ENCODE measurements at places on chromosomes 1 and 21.
A peak's percentile ranks its signal among the peaks of the same experiment; 100 is the strongest.

DNA sequence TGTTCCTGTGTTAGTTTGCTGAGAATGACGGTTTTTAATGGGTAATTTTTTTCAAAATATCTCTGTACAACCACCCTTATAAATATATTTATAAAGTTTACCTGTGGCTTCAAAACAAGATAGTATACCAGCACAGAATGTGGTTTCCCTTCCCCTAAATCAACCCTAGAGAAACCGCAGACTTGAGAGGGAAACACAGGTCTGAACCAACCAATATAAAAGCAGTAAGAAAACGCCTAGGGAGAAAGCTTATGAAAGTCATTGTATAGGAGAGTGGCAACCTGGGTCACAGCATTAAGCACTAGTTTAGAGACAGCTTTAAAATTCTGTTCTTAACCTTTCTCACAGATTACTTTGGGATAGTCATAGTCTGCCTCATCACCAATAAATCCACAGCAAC, 180.6 kb upstream of the LHX8 start:
- no peak for DNase-seq

- no peak for DNase-seq
Observed at GRCh38 chr1:11610629-11611180, 43.5 kb downstream of the FBXO2 start.

GRCh38 chr1:206834217-206834616, 31.2 kb upstream of the IL20 start:
- no peak for DNase-seq

GRCh38 chr1:184298440-184299405, 88.1 kb upstream of the C1orf21 start:
- no peak for DNase-seq

- DNase-seq: peak; percentile 33
Observed at GRCh38 chr1:67489643-67490042, 59.4 kb upstream of the SERBP1 start.

DNA sequence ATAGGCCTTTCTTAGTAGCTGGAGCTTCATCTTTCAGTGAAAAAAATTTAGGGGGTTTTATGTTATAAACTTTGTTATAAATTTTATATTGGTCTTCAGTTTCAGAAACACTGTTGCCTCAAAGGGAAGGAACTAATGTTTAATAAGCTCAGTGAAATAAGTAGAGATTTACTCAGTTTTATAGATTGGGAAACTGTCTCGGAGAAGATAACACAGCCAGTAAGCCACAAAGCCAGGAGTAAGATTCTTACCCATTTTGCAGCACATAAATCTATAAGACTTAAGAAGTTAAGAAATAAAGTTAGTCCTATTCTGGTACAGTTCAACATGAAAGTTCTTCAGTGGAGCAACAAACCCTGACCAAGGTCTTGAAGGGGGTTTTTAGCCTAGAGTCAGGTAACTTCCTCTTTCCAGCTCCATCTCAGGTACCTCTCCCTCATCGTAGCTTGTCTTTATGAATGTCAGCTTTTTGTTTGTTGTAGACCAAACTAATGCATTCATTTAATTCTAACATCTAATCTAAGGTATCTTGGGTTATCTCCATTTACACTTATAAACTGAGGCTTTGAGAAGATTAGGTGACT, 3.3 kb downstream of the KPNA6 start:
- no peak for DNase-seq

DNA sequence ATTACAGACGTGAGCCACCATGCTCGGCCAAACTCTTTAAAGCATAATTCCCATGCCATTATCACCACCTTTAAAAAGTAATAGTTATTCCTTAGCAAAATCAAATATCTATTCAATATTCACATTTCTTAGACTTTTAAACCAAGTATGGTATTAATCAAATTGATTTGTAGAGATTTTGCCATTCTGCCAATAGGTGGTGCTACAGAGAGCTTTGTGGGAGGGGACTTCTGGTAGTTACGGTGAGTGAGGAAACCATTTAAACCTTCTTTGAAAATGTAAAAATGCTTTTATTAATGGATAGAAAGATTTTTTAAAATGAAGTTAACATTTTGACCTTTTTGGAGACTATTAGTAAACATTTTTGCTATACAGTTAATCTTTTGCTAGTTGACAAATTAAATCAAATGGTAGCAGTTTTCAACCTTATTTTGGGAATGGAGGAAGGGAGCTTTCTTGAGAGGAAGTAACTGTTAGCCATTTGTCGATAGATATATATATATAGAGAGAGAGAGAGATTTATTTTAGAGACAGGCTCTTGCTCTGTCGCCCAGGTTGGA, 19.3 kb downstream of the IARS2 start:
- DNase-seq: peak; percentile 45

GRCh38 chr1:218699421-218699820, 354.3 kb downstream of the TGFB2 start:
- peak; percentile 26 for DNase-seq

- no peak for DNase-seq
Observed at GRCh38 chr1:109768820-109769219, 5.1 kb upstream of the EPS8L3 start.

- DNase-seq: peak; percentile 21
Observed at GRCh38 chr1:81149649-81150325, 650.9 kb upstream of the ADGRL2 start.

DNA sequence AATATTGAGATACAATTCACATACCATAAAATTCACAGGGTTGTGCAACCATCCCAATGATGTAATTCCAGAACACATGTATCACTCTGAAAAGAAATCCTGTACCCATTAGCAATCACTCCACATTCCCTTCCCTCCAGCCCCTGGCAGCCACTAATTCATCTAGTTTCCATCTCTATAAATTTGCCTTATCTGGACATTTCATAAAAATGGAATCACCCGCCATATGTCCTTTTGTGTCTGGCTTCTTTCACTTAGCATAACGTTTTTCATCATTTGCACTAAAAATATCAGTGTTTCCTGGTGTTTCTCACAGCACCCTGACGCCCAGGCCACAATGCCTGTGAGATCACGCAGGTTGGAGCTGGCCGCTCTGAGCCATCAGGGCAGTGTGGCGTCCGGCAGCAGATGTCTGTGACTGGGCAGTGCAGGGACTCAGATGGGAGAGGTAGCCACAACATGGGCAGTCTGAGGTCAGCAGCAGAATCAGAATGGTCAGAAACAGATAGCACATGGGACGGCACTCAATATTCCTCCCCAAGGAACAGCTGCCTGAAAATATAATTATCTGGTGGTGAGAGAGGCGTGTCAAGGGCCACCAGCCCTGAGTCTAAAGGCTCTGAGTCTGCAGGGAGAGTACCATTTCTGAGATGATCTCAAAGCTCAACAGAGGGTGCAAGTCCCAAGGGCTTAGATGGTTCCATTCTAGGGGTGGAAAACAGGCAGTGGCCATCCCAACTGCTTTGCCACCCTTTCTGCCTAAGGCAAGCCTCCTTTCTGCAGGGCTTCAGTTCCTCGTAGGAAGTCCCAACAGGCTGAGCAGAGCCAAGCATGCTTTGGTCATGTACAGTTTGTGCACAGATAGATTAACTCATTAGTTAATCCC, 129.4 kb upstream of the EDN2 start:
- peak; percentile 83 for DNase-seq

DNA sequence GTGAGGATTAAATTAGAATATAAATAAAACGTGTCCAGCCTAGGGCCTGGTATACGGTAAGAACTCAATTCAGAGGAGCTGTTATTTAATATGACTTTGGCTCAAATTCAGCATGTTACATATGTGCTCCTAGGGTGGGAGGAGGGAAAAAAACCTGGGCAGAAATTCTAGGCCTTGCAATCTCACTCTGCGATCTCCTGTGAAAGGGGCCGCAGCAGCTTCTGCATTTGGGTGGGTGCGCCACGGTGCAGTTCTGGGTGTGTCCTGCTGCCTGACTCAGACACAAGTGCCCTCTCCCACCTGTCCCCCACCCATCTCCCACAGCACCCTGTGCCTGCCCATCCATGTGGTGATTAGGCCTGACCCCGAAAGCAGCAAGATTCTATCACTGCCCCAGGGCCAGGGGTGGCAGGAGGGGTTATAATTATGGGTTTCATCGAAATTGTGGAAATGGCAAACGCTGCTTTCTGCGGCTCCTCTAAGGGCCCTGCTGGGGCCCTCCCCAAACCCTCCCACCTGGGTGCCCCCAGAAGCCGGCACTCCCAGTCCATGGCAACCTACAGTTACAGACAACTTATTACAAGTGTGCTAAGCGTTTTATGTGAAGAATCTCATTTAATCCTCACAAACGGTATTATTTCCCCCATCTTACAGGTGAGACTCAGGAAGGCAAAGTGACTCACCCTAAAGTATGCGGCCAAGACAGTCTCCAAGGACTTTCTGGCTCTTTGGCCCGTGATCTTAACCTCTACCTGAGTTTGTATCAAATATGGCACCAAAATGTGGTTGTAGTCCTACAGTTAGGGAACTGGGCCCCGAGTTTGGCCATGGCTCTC, 25.5 kb upstream of the GRHL3 start:
- DNase-seq: no peak

All from fibroblast of pulmonary artery (primary cell).